ENCODE measurements at places on chromosomes 2 and 18.

DNA sequence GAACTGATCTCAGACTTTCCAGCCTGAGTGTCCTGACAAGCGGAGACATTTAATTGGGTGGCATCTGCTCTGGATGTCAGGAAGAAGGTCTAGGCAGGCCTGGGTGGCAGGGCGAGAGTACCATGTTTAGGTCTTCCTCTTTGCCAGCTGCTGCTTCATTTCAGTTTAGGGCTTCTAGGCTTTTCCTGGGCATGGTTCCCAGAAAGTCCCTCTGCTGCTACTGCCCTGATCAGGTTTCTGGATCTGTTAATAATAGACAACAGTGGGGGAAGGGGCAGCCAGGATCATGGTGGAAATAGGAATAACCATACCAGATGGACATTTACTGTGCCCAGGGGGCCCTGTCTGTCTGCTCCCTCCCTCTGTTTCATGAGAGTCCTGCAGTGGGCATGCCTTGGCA, 2.3 kb upstream of the PLCD4 start:
- no peak for DNase-seq

- no peak for DNase-seq
These were observed 1.9 kb upstream of the IL1R2 start for GRCh38 chr2:101989740-101990460.

DNA sequence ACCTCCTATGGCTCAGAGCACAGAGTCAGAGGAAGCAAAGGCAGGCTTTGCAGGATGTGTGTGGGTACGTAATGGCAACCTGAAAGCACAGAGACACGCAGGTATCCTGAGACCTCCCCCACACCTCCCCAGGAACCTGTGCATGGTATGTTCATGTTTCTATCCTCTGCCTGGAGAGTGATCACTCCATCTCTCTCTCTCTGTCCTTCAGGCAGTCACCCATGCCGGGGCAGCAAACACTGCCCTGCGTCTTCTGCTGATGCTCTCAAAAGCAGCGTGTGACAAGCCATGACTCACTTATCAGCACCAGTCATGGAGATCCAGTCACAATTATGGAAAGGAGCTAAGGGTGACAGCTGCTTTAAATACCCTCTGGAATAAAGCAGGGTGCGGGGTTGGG, 52.7 kb downstream of the PDCL3 start:
- DNase-seq: no peak

- no peak for DNase-seq
These were observed 497.9 kb upstream of the RAB6C start for GRCh38 chr2:129481306-129482219.

DNA sequence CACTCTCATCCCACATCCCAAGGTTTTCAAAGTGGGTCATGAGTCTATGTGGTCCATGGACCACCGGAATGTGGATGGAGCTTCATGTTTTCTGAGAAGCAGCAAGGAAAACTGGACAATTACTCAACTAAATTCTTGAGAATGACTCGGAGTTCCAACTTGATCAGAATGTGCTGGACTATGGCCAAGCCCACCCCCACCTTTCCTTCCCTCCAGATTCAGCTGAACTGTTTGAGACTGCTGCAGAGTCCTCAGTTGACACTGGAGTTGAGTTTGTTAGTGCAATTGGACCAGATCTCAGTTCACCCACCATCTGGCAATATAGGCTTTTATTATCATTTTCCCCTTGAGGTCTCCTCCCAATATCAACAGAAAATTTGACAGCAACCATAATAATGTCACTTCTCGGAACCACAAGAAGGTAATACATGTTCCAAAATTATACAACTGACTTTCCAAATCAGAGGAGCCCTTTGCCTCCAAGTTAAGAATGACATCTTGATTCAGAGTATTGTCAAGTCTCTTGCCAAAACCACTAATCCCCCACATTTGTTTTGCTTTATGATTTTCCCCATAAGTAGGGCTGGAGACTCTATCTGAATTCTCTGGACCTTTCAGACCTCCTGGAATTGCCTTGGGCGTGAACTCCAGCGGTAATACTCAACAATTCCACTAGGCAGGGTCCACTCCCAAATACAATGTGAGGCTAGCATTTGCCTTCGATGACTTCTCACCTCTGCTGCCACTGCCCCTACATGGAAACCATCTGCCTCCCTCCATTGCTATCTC, 8.8 kb downstream of the COL4A4 start:
- no peak for DNase-seq

DNA sequence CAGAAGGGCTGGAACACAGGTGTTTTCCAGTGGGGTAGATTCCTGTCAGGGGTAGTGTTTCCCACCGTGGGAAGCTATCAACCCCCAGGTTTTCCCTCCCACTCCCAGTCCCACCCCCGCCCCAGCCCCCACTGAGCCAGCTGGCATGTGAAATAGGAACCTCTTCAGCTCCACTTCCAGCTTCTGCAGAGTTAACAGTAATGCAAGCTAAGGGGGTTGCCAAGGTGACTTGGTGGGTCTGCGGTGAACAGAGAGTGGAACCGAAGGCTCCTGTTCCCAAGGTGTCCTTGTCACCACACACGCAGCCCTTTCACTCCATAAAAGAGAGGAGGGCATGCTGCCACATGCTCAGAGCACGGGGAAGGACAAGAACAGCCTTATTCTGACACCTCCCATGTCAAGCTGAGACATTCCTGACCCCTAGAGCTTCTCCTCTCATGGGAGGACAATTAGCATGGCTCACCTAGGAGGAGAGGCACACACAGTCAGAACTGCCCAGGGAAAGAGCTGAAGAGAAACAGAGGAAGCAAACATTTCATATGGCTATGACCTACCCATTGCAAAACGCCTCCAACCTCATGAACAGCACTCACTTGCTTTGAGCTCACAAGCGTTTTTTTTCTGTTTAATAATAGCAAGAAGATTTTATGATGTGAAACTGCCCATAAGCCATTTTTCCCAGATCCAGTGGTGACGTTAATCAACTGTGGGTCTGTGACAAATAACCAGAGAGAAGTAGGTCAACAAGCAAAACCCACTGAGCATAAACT, 39.8 kb upstream of the TBC1D8 start:
- DNase-seq: no peak
